CD4-positive, CD25-positive, alpha-beta regulatory T cell (primary cell): ENCODE measurements at places on chromosomes 2 and 18. TPM values are rescaled to one million over a fixed set of nuclear protein-coding genes. Genes with fewer than 3 reads are reported as not detected.

GRCh38 chr2:17627434-17627833 is 86.9 kb downstream of the VSNL1 start:
- H3K4me3 ChIP-seq, result no peak overlapping the region
- no peaks in the 10 kb centered on the region for H3K36me3 ChIP-seq
- H3K4me1 ChIP-seq, result no peaks in the 10 kb centered on the region
- no peaks in the 10 kb centered on the region for H3K27me3 ChIP-seq
- no peak for DNase-seq
- H3K27ac ChIP-seq, result no peak overlapping the region

- no peak overlapping the region for H3K27ac ChIP-seq
- H3K4me3 ChIP-seq, result no peak overlapping the region
- no peaks in the 10 kb centered on the region for H3K27me3 ChIP-seq
- DNase-seq, result no peak
Measured at GRCh38 chr2:21262426-21262940, 138.7 kb downstream of the TDRD15 start.

DNA sequence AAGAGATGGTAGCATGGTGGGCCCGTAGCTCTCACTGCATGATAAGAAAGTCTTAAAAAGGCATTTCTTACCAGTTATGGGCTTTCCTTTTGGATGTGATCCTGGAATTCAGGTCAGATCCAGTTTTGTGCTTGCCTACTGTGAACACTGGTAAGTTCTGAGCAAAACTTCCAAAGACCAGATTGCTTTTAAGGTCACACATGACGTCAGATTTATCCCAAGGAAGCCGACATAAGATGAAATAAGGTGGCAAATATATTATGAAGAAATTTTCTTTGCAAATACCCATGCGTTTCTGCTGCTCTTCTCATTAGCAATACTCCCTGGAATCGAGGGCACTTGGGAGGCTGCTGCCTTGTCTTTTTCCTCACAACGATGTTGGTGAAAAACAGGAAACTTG is 416.4 kb upstream of the HNMT start:
- H3K27me3 ChIP-seq, result no peaks in the 10 kb centered on the region
- H3K36me3 ChIP-seq, result no peaks in the 10 kb centered on the region
- no peak overlapping the region for H3K4me3 ChIP-seq
- H3K27ac ChIP-seq, result no peak overlapping the region
- no peaks in the 10 kb centered on the region for H3K4me1 ChIP-seq

Gene TMEM178A
- total RNA-seq, result not detected

DNA sequence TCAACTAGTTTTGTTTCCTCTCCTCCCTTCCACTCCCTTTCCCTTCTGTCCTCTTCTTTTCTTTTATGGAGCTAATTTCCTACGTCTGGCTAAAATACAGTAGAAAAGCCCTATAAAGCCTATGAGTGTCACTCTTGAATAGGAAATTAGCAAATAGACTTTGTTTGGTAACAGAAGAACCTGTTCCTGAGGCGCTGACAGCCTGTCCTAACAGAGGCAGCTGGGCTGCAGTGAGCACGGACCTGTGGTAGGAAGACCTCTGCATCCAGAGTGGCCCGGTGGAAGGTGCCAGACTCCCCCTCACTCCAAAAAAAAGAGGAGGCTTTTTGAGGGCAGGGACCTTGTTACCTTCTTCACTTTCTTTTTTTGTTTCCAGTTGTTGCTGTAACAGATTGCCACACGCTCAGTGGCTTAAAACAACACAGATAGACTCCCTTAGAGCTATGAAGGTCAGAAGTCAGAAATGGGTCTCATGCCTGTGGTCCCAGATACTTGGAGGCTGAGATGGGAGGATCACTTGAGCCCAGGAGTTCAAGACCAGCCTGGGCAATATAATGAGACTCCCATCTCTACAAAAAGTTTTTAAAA is 81.2 kb upstream of the TXNDC2 start:
- no peak overlapping the region for H3K4me3 ChIP-seq
- H3K36me3 ChIP-seq, result no peaks in the 10 kb centered on the region
- H3K4me1 ChIP-seq, result no peaks in the 10 kb centered on the region
- H3K27me3 ChIP-seq, result no peaks in the 10 kb centered on the region
- DNase-seq, result no peak
- H3K27ac ChIP-seq, result no peak overlapping the region

Gene ASB18
- total RNA-seq, result not detected

- no peak overlapping the region for H3K27ac ChIP-seq
- no peaks in the 10 kb centered on the region for H3K36me3 ChIP-seq
- DNase-seq, result no peak
- H3K4me3 ChIP-seq, result no peak overlapping the region
- H3K27me3 ChIP-seq, result no peaks in the 10 kb centered on the region
- no peaks in the 10 kb centered on the region for H3K4me1 ChIP-seq
Measured at GRCh38 chr18:65352186-65352585, 398.6 kb upstream of the CDH7 start.

- no peaks in the 10 kb centered on the region for H3K36me3 ChIP-seq
- H3K27ac ChIP-seq, result no peak overlapping the region
- H3K4me1 ChIP-seq, result no peaks in the 10 kb centered on the region
Measured at GRCh38 chr18:47404845-47405244, 153.4 kb upstream of the SKOR2 start.

GRCh38 chr2:25385910-25386309 is 44.2 kb upstream of the DNMT3A start:
- H3K4me3 ChIP-seq, result no peak overlapping the region
- no peak overlapping the region for H3K27ac ChIP-seq
- no peaks in the 10 kb centered on the region for H3K4me1 ChIP-seq
- H3K27me3 ChIP-seq, result no peaks in the 10 kb centered on the region

GRCh38 chr2:190698895-190699294 is 50.0 kb downstream of the NAB1 start:
- no peak overlapping the region for H3K27ac ChIP-seq
- H3K4me1 ChIP-seq, result no peaks in the 10 kb centered on the region
- H3K36me3 ChIP-seq, result no peaks in the 10 kb centered on the region
- no peak overlapping the region for H3K4me3 ChIP-seq
- no peak for DNase-seq

DNA sequence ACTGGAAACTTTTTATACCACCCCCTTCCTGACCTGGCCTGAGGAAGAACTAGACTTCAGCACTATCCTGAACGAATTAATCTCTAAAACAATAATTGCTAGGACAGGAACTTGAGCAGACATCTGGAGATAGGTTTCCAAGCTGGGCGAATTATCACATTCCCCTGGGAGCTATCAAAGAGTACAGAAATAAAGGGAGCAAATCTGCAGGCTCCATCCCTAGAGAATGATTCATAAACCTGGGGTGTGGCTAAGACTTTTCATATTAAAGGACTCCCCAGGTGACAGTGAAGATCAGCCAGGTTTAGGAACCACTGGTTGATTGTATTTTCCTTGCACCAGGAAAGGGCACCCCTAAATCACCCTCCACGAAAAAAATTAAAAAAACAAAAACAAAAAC is 105.6 kb upstream of the NOL4 start:
- H3K36me3 ChIP-seq, result no peaks in the 10 kb centered on the region
- no peaks in the 10 kb centered on the region for H3K27me3 ChIP-seq
- H3K4me1 ChIP-seq, result no peaks in the 10 kb centered on the region
- H3K27ac ChIP-seq, result no peak overlapping the region
